GM23248 (cell line): ENCODE measurements at places on chromosomes 1 and 21. TPM values are rescaled to one million over a fixed set of nuclear protein-coding genes. Genes with fewer than 3 reads are reported as not detected.

Gene TNNI3K
- total RNA-seq = not detected in 2 replicates

Gene TMEM125
- total RNA-seq = not detected in 2 replicates

Gene AGBL4
- total RNA-seq = not detected in 2 replicates

Gene OVAAL
- total RNA-seq = not detected in 2 replicates

Gene OR2T35
- not detected in 2 replicates for total RNA-seq

Gene FCRL1
- total RNA-seq = not detected in 2 replicates

Gene LEMD1
- not detected in 2 replicates for total RNA-seq

GRCh38 chr1:45172764-45173163 is 33.6 kb downstream of the ZSWIM5 start:
- H3K27me3 ChIP-seq = 0 out of 2 replicates have a peak, but pooled peaks cover 3% of the 10 kb centered on the region
- no peak overlapping the region for H3K27ac ChIP-seq
- H3K36me3 ChIP-seq = no peaks in the 10 kb centered on the region
- no peaks in the 10 kb centered on the region for H3K4me1 ChIP-seq

GRCh38 chr1:76892675-76893074 is 25.4 kb downstream of the ST6GALNAC5 start:
- H3K4me3 ChIP-seq = peak overlapping the region; percentile 43; the same call in 1 of the 2 replicates
- H3K36me3 ChIP-seq = no peaks in the 10 kb centered on the region
- peak overlapping the region; percentile 65 for H3K27ac ChIP-seq
- H3K27me3 ChIP-seq = no peaks in the 10 kb centered on the region
- peaks cover 23% of the 10 kb centered on the region for H3K4me1 ChIP-seq
- no peak for DNase-seq

DNA sequence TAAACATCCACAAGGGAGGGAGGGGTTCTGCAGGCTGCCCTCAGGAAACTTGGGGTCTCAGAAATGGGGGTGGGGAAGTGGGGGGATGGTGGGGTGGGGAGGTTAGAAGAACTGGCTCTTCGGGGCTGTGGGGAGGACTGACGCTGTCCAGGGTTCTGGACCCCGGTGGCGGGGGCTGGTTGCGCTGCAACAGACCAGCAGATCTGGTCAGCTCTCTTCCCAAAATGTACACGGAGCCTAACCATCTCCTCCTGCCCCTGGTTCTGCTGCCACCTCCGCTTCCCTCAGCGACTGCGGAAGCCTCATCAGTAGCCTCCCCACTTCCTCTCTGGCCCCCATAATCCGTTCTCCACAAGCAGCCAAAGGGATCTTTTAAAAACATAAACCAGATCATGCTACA is 29.3 kb upstream of the C1QA start:
- no peak overlapping the region for H3K4me3 ChIP-seq
- H3K4me1 ChIP-seq = no peaks in the 10 kb centered on the region
- peaks cover 40% of the 10 kb centered on the region for H3K27me3 ChIP-seq
- DNase-seq = no peak
- no peaks in the 10 kb centered on the region for H3K36me3 ChIP-seq
- no peak overlapping the region for H3K27ac ChIP-seq

GRCh38 chr1:199786695-199787094 is 240.8 kb upstream of the NR5A2 start:
- no peaks in the 10 kb centered on the region for H3K36me3 ChIP-seq
- no peaks in the 10 kb centered on the region for H3K27me3 ChIP-seq
- peaks cover 9% of the 10 kb centered on the region; the same call in 1 of the 2 replicates for H3K4me1 ChIP-seq

DNA sequence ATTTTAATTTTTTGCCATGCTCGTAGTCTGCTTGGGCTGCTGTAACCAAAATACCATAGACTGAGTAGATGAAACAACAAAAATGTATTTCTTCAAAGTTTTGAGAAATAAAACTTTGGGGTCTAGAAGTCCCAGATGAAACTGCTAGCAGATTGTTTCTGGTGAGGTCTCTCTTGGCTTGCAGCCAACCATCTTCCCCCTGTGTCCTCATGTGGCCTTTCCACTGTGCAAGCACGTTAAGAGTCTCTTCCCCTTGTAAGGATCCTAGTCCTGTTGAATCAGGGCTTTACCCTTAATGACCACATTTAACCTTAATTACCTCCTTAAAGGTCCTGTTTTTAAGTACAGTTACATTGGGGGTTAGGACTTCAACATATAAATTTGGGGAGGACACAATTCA is 86.6 kb downstream of the PTBP2 start:
- H3K27ac ChIP-seq = no peak overlapping the region
- peaks cover 53% of the 10 kb centered on the region for H3K36me3 ChIP-seq
- DNase-seq = no peak
- no peak overlapping the region for H3K4me3 ChIP-seq

- peaks cover 69% of the 10 kb centered on the region for H3K4me1 ChIP-seq
- peak; percentile 55 for DNase-seq
Measured at GRCh38 chr1:163170975-163171676, 31.6 kb downstream of the RGS5 start.

DNA sequence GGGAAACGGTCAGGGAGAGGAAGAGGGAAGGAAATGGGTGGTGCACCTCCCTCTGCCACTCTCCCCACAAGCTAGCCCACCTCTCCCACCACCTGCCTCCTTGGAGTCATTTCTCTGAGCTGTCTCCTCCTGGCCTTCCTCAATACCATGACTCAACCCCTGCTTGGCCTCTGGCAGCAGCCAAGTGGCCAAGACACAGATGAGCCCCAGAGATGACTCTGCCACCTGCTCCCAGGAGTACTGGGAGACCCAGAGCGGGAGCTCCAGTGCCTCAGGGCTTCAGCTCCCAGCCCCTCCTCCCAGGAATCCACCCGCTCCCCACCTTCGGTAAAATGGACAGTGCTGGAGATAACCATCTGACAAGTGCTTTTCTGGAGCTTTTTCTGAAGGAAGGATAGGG is 2.6 kb downstream of the S100A16 start:
- H3K36me3 ChIP-seq = peaks cover 22% of the 10 kb centered on the region
- H3K4me3 ChIP-seq = peak overlapping the region; percentile 62
- peak; percentile 82 for DNase-seq
- peaks cover 32% of the 10 kb centered on the region for H3K4me1 ChIP-seq
- peak overlapping the region; percentile 76 for H3K27ac ChIP-seq

GRCh38 chr1:59293849-59294248 is 3.0 kb upstream of the FGGY start:
- H3K36me3 ChIP-seq = no peaks in the 10 kb centered on the region
- no peaks in the 10 kb centered on the region for H3K27me3 ChIP-seq
- no peak overlapping the region for H3K27ac ChIP-seq
- H3K4me3 ChIP-seq = no peak overlapping the region
- H3K4me1 ChIP-seq = peaks cover 26% of the 10 kb centered on the region
- DNase-seq = no peak

- peaks cover 20% of the 10 kb centered on the region; the same call in 1 of the 2 replicates for H3K36me3 ChIP-seq
- no peaks in the 10 kb centered on the region for H3K27me3 ChIP-seq
- DNase-seq = no peak
- peaks cover 17% of the 10 kb centered on the region for H3K4me1 ChIP-seq
Measured at GRCh38 chr1:183909672-183910071, 104.8 kb downstream of the RGL1 start.

DNA sequence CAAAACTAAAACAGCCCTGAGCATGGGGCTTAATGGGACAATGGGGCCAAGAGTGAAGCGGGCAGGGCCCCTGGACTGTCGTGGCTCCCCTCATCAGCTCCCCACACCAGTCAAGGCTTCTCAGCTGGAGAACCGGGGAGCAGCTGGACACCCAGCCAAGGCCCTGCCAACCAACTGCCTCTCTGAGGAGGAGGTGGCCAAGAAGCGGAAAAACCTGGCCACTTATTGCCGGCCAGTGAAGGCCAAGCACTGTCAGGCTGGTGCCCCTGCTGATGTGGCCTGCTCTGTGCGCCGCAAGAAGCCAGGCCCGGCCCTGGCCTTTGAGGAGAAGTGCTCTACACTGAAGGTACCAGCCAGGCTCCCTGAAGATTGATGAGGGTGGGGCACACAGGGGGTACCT is 2.5 kb upstream of the CYB561D1 start:
- 0 out of 2 replicates have a peak, but pooled peaks cover 3% of the 10 kb centered on the region for H3K36me3 ChIP-seq
- peaks cover 5% of the 10 kb centered on the region for H3K4me1 ChIP-seq
- H3K27me3 ChIP-seq = no peaks in the 10 kb centered on the region
- H3K27ac ChIP-seq = no peak overlapping the region

- no peak overlapping the region for H3K27ac ChIP-seq
- H3K4me3 ChIP-seq = no peak overlapping the region
- DNase-seq = no peak
Measured at GRCh38 chr21:34649400-34649799, 19.4 kb upstream of the CLIC6 start.

GRCh38 chr1:210764536-210764935 is 369.4 kb downstream of the KCNH1 start:
- no peaks in the 10 kb centered on the region for H3K27me3 ChIP-seq
- no peaks in the 10 kb centered on the region for H3K36me3 ChIP-seq
- H3K27ac ChIP-seq = no peak overlapping the region
- no peaks in the 10 kb centered on the region for H3K4me1 ChIP-seq

DNA sequence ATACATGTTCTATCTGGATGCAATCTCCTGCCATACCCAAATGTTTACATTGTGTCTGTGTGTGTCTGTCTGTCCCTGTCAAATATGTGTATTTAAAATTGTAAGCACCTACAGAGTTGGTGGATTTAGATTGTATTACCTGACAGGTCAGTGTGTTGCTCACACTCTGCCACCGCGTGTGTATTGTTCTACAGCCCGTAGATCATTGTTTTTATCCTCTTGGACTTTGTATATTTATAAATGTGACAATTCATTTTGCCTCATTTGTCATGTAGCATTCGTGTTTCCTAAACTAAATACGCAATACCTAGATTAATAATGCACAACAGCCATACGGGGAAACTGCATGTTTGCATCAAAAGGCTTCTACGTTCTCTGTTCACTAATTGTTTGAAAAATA is 634 bp downstream of the ALG14 start:
- DNase-seq = no peak
- peaks cover 9% of the 10 kb centered on the region for H3K4me1 ChIP-seq
- no peaks in the 10 kb centered on the region for H3K36me3 ChIP-seq
- no peaks in the 10 kb centered on the region for H3K27me3 ChIP-seq

DNA sequence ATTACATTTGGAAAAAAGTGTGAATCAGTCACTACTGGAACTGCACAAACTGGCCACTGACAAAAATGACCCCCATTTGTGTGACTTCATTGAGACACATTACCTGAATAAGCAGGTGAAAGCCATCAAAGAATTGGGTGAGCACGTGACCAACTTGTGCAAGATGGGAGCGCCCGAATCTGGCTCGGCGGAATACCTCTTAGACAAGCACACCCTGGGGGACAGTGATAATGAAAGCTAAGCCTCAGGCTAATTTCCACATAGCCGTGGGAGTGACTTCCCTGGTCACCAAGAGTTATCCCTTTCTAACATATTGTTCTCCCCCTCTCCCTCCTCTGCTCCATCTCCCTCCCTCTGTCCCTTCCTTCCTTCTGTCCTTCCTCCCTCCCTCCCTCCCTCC is 47.7 kb upstream of the RHOU start:
- H3K36me3 ChIP-seq = no peaks in the 10 kb centered on the region
- no peaks in the 10 kb centered on the region for H3K27me3 ChIP-seq
- DNase-seq = no peak
- no peak overlapping the region for H3K27ac ChIP-seq

DNA sequence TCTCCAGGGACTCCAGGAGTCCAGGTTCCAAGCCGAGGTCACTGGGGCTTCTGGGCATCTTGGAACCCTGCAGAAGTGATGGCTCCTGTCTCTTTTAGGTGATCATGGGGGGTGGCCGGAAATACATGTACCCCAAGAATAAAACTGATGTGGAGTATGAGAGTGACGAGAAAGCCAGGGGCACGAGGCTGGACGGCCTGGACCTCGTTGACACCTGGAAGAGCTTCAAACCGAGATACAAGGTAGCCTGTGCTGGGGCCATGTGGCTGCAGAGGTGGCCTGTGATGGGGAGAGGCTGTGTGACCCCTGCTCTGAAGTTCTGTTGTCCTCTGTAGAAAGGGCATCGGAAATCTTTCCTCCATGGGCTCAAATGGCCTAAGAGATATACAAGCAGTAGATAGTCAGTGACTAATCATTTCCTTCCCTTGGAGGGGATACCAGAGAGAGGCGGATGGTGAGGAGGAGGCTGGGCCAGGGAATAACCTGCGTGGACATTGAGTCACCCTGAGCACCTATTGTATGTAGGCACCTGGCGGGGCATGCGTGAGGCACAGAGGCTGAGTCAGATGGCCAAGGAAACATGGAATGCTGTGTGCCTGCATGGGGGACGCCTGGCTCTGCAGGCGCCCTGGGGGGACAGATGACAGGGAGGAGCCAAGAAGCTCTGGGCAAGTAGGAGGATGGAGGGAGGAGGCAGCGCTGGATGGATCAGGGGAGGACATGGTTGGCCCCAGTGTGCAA is 59.0 kb downstream of the ALPL start:
- no peaks in the 10 kb centered on the region for H3K36me3 ChIP-seq
- peaks cover 13% of the 10 kb centered on the region; the same call in 1 of the 2 replicates for H3K4me1 ChIP-seq
- peak; percentile 47 for DNase-seq

DNA sequence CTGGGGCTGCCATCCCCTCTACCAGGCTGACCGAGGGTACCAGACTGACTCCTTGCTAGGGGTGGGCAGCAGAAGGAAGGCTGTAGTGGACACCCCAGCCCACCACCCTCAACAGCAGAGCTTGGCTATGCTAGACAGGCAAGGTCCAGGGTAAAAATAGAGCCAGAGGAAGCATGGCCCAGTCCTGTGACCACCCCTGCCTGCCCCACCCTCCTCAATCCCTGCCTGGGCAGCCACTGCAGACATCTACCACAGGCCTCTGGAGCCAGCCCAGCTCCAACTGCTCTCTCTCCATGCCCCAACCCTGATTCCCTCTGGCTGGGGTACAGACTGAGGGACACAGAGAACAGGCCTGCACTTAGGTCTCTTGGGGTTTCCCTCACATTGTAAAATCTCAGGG is 1.7 kb downstream of the S100A1 start:
- H3K4me3 ChIP-seq = no peak overlapping the region
- DNase-seq = peak; percentile 22
- no peaks in the 10 kb centered on the region for H3K27me3 ChIP-seq
- H3K27ac ChIP-seq = no peak overlapping the region
- 0 out of 2 replicates have a peak, but pooled peaks cover 6% of the 10 kb centered on the region for H3K36me3 ChIP-seq
- H3K4me1 ChIP-seq = peaks cover 17% of the 10 kb centered on the region; the same call in 1 of the 2 replicates

DNA sequence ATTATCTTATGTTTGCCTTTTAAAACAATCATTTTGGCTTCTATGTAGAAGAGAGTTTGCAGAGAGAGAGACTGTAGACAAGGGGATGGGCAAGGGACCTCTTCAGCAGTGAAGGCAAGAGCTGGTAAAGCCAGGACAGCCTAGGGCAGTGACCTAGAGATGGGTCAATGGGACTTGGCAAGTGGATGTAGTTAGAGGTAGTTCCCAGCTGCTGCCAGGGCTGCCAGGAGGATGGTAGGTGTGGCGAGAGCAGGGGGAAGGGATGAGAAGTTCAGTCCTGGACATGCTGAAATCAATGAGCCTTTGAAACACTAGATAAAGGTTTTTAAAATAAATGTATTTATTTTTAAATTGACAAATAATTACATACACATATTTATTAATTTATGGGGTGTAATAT is 6.4 kb upstream of the SPRR5 start:
- no peak overlapping the region for H3K4me3 ChIP-seq
- H3K4me1 ChIP-seq = no peaks in the 10 kb centered on the region

GRCh38 chr1:211318576-211319280 is 7.9 kb upstream of the TRAF5 start:
- no peaks in the 10 kb centered on the region for H3K27me3 ChIP-seq
- H3K36me3 ChIP-seq = peaks cover 16% of the 10 kb centered on the region
- no peak overlapping the region for H3K27ac ChIP-seq
- no peak overlapping the region for H3K4me3 ChIP-seq

- peak overlapping the region; percentile 34 for H3K27ac ChIP-seq
- H3K4me3 ChIP-seq = no peak overlapping the region
- peaks cover 9% of the 10 kb centered on the region; the same call in 1 of the 2 replicates for H3K4me1 ChIP-seq
- peak; percentile 40 for DNase-seq
Measured at GRCh38 chr1:10561955-10562354, 87.2 kb downstream of the PEX14 start.
